ENCODE measurements at places on chromosomes 1 and 21.

- no peak for DNase-seq
These were observed 31.5 kb downstream of the HLCS start for GRCh38 chr21:36934864-36935420.

- no peak for DNase-seq
These were observed 32.0 kb downstream of the SLC45A1 start for GRCh38 chr1:8349961-8350360.

DNA sequence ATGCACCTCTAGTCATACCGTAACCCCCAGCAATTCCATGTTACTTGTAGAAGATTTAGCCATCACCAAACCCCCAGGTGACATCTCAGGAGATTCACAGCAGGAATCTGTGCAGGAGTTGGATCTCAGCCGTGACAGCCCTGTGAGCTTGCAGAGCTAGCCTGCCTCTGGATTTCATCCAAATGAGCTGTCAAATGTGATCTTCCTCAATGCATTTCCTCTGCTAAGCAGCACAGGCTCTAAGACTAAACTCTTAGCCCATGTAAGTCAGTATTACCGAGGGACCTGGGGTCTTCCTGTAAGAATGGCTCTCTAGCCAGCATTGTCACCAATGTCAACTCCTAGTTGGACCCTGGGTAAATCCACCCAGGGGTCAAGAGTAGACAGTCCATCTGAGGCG, 41.7 kb downstream of the UMODL1 start:
- DNase-seq, result no peak

GRCh38 chr1:231546693-231547092, 18.2 kb downstream of the TSNAX start:
- peak; percentile 70 for DNase-seq
